Frontal cortex (tissue), 4 donors: ENCODE measurements at places on chromosomes 6 and 20.
A peak's percentile ranks its signal among the peaks of the same experiment; 100 is the strongest.

DNA sequence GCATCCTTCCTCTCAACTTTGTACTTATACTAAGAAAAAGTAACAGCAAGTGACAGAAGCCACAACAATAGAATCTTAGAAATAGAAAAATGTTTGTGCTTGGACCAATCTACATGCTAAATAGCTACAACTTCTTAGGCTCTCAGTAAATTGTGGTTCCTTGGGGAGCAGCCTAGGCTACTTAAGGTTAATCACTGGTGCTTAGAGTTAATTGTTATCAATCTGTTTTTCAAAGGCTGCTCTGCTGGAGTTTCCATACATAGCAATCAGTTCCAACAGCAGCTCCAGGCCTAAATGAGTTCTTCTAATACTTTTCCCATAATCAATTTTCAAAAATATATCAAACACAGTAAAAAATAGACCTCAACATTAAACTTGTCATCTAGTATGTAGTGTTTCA is 571.4 kb downstream of the EPHA7 start:
- no peak for DNase-seq

- DNase-seq = no peak
Measured at GRCh38 chr6:6900569-6901204, 207.1 kb upstream of the RREB1 start.

DNA sequence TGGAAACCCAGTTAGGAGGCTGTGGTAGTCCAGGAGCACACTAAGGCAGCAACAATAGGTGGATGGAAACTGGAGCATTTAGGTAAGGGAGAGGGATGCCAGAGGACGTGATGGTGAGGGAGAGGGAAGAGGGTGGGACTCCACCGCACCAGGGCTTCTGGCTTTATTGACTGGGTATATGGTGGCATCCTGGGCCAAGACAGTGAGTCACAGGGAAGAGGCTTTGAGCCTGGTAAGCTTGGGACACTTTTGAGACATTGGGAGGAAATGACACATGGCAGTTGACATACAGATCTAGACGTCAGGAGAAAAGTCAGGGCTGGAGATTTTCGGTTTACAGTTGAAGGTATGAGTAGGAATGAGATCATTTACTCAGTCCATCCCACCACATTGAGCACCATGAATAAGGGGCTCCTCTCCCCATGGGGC is 14.9 kb downstream of the NT5E start:
- DNase-seq = no peak

- DNase-seq = no peak
Measured at GRCh38 chr6:116035616-116036015, 25.1 kb downstream of the FRK start.

- no peak for DNase-seq
Measured at GRCh38 chr6:158172001-158172400, 3.9 kb downstream of the GTF2H5 start.

- DNase-seq = no peak
Measured at GRCh38 chr20:44219170-44219730, 8.7 kb upstream of the OSER1 start.

GRCh38 chr6:16136091-16136490 is 7.2 kb downstream of the MYLIP start:
- DNase-seq = no peak

- DNase-seq = no peak
Measured at GRCh38 chr6:12081771-12082170, 69.7 kb downstream of the HIVEP1 start.

- DNase-seq = no peak
Measured at GRCh38 chr6:105862936-105863607, 223.1 kb upstream of the PRDM1 start.

DNA sequence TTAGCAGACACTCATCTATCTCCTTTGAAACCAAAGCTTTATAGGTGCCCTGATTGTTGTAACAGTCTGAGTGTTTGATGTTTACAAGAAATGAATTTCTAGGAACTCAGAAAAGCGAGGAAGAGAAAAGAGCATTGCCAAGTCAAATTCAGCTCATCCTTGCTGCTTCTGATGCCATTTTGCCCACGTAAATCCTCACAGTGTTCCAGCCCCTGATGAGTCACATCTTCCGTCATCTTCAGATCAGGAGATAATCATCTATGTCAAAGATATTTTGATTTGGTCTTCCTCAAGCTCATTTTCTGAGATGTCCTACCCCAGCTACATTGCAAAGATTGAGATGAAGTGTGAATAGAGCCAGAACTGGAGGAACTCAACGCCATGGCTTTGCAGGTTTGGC is 426.2 kb downstream of the BMP2 start:
- no peak for DNase-seq

- DNase-seq = no peak
Measured at GRCh38 chr20:62604796-62605195, 37.5 kb upstream of the SLCO4A1 start.

DNA sequence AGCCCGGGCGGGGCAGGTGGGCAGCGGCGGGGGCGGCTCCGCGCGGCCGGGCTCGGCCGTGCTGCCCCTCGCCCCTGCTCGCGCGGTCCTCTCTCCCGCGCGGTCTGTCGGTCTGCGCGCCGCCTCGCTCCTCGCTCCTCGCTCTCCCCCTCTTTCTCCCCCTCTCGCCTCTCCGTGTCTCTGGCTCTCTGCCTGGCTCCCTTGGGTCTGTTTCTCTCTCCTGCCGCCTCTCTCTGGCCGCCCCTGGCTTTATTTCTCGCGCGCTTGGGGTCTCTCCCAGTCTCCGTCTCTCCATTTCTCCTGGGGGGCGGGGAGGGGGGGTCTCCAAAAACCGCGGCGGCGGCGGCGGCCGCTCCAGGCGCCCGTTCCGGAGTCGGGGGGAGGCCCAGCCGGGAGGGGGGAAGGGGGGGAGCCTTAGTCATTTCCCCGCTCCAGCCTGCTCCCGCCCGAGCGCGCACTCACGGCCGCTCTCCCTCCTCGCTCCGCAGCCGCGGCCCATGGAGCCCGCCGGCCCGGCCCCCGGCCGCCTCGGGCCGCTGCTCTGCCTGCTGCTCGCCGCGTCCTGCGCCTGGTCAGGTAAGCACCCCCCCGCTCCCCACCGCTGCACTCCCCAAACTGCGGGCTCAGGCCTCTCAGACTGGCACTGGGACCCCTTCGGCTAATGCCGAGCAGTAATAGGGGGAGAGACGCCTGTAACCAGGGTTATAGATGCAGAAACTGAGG is at the start of gene SIRPA:
TSS of gene SIRPA (plus strand) at position 457 of the 723 bp plus-strand sequence. CDS start at position 498, 41 bp downstream.
- DNase-seq = peak; percentile 93

- no peak for DNase-seq
Measured at GRCh38 chr20:31694842-31695593, 27.6 kb downstream of the BCL2L1 start.

GRCh38 chr6:46015119-46015968 is at the start of gene CLIC5:
CLIC5 (minus strand) TSS chr6:46015860; CDS start chr6:46015542, 318 bp downstream.
- DNase-seq = peak; percentile 38

DNA sequence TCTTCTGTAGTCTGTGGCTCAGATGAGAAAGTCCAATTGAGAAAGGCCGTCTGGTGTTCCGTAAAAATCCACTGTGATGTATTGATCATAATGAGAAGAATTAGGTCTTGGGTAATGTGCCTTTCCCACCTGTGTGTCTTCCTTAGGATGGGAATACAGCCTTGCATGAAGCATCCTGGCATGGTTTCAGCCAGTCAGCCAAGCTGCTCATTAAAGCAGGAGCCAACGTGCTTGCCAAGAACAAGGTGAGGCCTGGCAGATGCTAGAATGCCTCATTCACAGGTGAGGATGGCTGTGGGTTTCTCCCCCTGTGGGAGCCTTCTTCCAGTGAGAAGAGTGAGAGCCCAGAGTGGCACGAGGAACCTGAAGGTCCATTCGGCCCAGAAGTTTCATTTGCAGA is 32.7 kb downstream of the LYRM2 start:
- no peak for DNase-seq

- DNase-seq = no peak
Measured at GRCh38 chr6:151108548-151108947, 131.2 kb upstream of the AKAP12 start.

DNA sequence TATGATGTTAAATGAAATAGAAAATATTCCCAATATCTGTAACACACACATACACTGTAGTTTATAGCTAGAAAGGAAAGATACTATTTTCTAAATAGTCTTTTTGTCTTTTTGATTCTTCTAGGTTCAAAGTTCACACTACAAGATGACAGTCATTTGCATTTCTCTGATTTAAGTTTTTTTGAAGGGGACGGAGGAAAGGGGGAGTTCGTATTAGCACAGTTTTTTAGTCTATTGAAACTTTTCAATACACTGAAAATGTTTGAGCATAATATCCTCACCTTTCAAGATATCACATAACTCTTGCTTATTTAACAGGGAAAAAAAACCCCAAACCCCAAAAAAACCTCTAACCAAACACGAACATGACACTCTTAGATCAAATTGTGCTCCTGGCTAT is 68.1 kb downstream of the BMP2 start:
- no peak for DNase-seq

GRCh38 chr6:145485288-145485687 is 250.0 kb downstream of the EPM2A start:
- no peak for DNase-seq

DNA sequence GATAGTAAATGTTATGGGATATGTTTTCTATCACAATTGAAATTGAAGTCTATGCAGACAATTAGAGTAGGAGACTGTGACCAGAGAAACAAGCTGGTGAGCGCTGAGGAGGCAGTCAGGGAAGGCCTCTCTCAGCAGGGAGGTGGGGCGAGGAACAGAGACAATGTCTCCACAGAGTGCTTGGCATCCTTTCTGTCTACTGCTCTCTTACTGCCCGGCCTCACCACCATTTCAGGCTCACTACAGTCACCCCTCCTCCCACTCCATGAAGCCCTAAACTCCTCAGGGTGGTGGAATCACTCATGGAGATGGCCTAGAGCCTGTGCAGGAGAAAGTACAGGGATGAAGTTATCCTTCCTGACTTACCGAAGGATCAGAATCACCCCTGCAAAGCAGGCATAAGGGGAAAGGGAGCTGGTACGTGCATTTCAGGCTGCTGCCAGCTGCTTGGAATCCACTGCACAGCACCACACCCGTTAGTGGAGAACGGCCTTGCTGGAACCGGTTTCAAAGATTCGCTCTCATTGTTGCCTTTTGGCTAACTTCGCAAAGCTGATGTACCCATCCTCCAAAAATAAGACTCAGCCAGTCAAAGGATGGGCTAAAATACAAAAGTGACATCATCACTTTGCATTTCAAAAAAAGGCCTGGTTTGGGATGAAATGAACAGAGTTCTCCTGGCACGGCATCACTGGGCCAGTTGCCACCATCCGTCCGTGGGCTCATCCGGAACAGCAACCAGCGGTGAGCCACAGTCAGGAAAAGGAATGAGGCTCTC is 67.3 kb downstream of the SLC22A23 start:
- DNase-seq = no peak

GRCh38 chr6:36827261-36828079 is 11.8 kb downstream of the CPNE5 start:
- DNase-seq = no peak

GRCh38 chr6:119205911-119206618 is 127.6 kb upstream of the FAM184A start:
- no peak for DNase-seq

DNA sequence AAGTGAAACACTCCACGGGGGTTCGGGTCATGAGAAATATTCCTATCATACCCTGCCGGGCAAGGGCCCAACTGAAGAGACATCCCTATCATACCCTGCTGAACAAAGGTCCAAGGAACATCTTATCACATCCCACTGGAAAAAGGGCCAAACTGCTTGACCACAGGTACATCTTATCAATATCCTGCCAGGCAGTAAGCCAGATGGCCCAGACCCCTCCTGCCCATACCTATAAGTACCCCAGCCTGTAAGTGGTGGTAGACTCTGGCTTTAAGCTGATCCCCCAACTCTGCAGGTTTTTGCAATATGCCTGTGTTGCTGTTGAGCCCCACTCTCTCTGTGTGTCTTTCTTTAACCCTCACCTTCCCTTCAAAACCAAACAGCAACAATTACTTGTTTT is 51.6 kb downstream of the ZNF334 start:
- DNase-seq = no peak

- no peak for DNase-seq
Measured at GRCh38 chr20:60060593-60060992, 102.4 kb downstream of the CDH26 start.

DNA sequence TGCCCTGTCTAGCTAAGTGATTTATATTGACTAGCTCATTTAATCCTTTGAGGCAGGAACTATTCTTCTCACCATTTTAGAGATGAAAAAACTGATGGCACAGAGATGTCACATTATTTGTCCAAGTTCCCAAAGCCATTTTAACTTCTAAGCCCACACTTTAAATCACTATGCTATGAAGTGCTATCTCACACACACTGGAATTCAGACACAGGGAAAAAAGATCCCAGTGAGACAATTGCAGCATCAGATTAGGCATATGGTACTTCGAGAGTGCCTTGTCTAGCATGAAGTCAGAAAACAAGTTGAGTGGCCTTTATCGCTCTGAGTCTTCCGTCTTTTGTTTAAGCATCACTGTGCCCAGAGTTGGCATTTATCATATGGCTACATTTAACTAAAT is 54.1 kb upstream of the PDE7B start:
- DNase-seq = no peak

DNA sequence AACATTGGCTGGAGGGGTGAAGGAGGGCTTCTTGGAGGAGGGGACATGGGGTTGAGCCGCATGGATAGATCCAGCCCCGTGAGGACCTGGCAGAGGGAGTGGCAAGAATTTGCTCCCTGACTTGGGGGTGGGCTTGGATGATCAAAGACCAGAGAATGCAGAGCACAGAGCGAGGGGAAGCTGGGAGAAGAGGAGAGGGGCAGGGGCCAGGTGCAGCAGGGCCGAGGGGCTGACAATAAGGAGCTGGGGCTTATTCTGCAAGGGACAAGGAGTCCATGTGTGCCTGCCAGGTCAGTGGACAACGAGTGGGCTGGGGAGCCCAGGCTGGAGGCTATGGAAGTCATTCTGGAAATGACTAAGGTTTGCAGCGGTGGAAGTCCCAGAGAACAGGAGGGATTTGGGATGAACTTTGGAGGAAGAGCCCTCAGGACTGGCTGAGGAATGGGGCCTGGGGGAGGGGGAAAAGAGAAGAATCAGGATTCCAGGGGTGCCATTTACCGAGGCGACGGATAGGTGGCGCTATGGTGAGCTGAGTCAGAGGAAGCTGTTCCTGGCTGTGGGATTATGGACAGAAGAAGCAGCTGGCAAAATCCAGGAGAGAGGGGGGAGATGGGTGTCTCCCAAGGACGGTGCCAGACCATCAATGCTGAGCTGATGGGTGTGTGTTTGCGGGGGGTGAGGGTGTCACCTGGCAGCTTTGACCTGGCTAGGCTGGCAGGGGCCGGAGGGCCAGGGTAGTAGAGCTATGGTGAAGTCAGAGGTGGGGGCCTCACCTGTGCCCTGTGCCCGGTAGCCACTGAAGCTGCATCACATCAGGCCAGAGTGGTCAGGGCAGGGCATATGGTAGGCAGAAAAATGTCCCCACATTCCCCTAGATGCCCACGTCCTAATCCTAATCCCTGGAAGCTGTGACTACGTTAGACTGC is 7.8 kb downstream of the KCNG1 start:
- DNase-seq = peak; percentile 44

DNA sequence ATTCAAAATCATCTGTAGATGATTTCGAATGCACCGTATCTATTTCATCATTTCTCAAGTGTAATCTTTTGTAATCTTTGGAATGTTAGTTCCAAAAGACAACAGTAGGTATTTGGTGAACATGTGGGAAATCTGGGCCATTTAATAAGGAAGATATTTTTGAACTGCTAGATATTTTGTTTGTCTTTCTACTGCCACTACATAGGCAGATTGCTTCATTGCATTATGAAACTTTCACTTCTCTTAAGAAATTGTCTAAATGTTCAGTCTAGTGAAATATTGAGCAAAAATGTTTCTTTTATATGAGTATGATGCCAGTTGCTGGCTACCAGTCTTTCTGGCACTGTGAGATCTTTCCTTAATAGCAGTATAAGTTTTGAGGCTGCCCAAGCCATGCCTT is 527.8 kb upstream of the RNF217 start:
- no peak for DNase-seq

- DNase-seq = no peak
Measured at GRCh38 chr20:17925141-17925939, 43.3 kb downstream of the SNX5 start.
